ENCODE measurements at places on chromosomes 7 and 10.

DNA sequence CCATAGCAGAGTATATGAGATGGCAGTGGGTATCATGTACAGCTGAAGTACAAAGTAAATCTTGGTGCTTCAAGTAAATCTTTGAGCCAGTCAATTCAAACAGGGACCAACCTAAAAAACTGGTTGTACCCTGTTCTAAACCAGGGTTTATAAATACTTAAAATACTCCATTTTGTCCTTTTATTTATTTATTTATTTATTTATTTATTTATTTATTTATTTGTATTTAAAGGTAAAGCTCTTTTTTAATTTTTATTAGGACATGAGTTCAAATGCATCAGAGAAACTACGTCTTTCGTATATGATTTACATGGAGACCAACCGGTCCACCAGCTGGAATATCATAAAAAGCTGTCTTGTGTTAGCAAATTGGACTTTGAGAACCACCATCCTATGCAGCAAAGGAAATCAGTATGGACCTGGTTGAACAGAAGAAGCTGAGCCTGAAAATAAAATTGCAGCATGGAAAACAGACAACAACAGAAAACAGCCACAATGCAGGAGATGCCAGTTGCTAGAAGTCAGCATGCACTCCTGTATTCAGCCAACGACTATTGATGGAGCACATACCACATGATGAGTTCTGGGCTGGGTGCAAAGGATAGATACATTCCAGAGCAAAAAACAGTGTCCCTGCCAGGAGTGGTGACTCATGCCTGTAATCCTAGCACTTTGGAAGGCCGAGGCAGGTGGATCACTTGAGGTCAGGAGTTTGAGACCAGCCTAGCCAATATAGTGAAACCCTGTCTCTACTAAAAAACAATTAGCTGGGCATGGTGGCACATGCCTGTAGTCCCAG is 60.0 kb downstream of the PLXNA4 start:
- no peak for DNase-seq

GRCh38 chr10:17435187-17435586 is 19.2 kb downstream of the ST8SIA6 start:
- DNase-seq, result no peak

- peak; percentile 41 for DNase-seq
These were observed 593 bp upstream of the CUX1 start for GRCh38 chr7:101816595-101817470.

DNA sequence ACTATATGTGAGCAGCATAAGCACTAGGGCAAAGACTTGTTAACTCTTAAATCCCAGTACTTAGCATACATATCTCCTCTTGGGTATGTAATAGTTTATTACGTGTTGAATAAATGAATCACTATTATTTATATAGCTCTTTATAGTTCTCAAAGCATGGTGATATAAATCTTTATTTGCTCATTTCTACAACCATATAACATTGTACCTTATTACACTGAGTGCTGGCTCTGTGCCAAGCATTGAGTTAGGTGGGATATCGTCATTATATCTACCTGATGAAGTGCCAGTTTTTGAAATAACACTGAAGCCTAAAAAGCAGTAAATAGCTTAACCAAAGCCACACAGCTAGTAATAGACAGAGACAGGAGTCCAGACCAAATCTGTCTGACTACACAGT is 27.9 kb downstream of the AHR start:
- no peak for DNase-seq

DNA sequence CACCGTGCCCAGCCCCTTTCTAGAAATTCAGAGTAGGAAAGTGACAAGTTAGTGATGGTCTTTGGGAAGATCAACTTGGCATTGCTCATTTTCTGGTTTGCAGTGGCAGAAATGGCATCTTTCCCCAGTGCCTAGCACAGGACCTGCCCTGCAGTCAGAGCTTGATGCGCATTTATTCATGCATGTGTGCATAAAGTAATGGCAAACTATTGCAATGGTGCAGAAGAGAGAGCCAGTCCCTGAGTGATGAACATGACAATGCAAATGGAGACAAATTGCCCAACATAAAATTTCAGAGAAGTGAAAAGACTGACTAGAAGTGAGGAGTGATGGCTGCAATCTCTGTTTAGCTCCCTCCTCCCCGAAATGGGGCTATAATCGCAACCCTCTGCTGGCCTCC is 268.2 kb downstream of the CCSER2 start:
- no peak for DNase-seq

GRCh38 chr7:66627151-66627681 is 1.5 kb upstream of the KCTD7 start:
- no peak for DNase-seq

DNA sequence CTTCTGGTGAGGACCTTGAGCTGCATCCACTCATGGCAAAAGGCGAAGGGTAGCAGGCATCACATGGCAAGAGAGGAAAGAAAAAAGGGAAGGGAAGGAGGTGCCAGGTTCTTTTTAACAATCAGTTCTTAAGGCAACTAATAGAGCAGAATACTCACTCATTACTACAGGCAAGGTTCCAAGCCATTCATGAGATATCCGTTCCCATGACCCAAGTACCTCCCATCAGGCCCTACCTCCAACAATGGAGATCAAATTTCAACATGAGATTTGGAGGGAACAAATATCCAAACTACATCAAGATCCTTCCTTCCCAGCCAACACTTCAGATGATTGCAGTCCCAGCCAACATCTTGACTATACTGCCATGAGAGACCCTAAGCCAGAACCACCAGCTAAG is 38.9 kb upstream of the YAE1 start:
- no peak for DNase-seq

- no peak for DNase-seq
These were observed 25.2 kb downstream of the IQCE start for GRCh38 chr7:2583798-2584580.

- DNase-seq, result no peak
These were observed 35.3 kb upstream of the IFRD1 start for GRCh38 chr7:112414855-112415490.

DNA sequence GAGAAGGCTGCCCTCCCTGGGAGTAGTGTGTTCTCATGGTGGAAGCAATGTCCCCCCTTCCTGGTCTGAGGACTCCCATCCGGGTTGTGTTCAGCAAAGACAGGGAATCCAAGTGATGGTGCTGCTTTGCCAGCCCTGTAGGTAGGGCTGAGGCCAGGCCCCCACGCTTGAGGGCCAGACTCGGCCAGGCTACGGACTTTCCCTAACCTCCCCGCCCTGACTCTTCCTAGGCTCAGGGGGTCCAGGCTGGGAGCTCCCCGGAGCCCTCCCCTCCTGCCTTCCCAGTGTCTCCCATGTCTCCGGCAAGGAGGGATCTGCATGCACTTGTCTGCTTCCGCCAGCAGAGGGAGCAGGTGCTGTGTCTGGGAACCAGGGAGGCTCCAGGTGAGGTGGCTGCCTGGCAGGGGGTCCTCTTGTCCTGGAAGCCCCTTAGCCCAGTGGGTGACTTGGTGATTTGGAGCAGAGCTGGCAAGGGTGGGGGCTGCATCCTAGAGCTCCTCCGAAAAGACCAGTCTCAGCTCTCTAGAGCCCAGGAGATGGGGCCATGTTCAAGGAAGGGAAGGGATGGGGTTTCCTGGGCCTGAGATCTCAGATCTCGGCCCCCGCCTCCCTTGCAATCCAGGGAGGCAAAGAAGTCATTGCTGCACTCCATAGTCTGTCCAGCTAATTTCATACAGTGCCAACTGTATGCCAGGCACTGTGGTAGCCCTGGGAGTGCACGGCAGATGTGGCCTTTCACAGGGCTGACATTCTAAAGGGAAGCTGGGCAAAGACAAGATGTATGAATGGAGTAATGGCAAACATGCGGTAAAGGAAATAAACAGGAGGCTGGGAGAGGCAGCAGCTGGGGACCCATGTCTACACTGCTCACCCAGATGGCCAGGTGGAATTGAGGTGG is 20.3 kb upstream of the SFRP5 start:
- peak; percentile 65 for DNase-seq

DNA sequence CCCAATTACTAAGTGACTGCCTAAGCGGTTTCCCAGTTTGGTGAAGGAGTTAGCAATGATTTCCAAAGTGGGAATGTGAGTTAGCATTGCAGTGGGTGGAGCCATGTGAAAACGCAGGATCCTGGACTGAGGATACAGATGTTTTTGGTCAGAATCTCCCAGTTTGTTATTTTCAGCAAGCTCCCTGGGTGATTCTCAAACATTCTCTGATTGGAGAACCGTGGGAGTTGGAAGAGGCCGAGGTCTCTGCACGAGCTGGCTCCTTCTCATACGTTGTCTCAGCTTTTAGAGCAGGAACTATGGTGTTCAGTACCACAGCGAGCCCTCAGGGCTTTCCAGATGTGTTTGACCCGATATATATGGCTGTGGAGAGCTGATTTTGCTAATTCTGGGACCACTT is 396.5 kb upstream of the NPVF start:
- DNase-seq, result no peak

DNA sequence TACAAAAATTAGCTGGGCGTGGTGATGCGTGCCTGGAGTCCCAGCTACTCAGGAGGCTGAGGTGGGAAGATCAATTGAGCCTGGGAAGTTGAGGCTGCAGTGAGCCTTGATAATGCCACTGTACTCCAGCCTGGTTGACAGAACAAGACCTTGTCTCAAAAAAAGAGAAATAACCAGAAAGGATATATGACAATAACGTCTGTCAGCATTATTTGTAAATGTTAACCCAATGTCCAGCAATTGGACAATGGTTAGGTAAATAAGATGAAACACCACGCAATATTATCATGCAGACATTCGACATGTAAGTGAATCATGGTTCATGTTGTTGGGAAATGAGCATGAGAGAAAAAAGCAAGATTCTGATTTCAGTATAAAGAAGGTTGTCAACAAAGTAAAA is 44.6 kb upstream of the SEPHS1 start:
- no peak for DNase-seq

- no peak for DNase-seq
These were observed 786.1 kb downstream of the CNTNAP2 start for GRCh38 chr7:146902728-146903127.

- DNase-seq, result no peak
These were observed 265.2 kb upstream of the CSTF2T start for GRCh38 chr10:51964630-51965029.

- DNase-seq, result no peak
These were observed 47.2 kb downstream of the PYROXD2 start for GRCh38 chr10:98367604-98368451.

DNA sequence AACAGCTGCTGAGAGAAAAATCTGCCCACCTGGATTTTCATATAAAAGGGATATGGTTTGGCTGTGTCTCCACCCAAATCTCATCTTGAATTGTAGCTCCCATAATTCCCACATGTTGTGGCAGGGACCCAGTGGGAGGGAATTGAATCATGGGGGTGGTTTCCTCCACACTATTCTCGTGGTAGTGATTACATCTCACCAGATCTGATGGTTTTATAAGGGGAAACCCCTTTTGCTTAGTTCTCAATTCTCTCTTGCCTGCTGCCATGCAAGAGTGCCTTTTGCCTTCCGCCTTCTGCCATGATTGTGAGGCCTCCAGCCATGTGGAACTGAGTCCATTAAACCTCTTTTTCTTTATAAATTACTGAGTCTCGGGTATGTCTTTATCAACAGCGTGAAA is 20.8 kb upstream of the MKI67 start:
- no peak for DNase-seq

DNA sequence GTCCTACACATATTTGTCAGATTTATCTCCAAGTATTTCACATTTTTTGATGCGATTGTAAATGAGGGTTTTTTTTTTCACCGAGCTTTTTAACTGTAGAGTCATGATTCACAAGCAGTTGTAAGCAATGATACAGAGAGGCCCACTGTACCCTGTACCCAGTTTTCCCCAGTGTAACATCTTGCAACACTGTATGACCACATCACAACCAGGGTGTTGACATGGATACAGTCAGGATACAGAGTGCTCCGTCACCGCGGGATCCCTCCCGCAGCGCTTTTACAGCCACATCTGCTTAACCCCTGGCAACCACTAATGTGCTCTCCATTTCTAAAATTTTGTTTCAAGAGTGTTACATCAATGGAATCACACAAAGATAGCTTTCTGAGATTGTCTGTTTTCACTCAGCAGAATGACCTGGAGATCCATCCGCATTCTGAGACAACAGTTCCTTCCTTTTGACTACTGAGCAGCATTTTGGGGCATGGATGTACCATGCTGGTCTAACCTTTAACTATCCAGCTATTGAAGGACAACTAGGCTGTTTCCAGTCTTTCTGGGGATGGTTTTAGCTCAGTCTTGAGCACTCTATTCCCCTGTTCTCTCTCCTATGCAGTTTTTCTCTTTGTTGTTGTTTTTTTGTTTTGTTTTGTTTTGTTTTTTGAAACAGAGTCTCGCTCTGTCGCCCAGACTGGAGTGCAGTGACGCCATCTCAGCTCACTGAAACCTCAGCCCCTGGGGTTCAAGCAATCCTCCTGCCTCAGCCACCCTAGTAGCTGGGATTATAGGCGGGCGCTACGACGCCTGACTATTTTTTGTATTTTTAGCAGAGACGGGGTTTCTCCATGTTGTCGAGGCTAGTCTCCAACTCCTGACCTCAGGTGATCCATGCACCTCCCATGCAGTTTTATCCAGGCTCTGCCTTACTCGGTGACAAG is 25.9 kb downstream of the GPRIN2 start:
- no peak for DNase-seq

- DNase-seq, result no peak
These were observed 15.2 kb upstream of the LBX1 start for GRCh38 chr10:101244321-101245050.

DNA sequence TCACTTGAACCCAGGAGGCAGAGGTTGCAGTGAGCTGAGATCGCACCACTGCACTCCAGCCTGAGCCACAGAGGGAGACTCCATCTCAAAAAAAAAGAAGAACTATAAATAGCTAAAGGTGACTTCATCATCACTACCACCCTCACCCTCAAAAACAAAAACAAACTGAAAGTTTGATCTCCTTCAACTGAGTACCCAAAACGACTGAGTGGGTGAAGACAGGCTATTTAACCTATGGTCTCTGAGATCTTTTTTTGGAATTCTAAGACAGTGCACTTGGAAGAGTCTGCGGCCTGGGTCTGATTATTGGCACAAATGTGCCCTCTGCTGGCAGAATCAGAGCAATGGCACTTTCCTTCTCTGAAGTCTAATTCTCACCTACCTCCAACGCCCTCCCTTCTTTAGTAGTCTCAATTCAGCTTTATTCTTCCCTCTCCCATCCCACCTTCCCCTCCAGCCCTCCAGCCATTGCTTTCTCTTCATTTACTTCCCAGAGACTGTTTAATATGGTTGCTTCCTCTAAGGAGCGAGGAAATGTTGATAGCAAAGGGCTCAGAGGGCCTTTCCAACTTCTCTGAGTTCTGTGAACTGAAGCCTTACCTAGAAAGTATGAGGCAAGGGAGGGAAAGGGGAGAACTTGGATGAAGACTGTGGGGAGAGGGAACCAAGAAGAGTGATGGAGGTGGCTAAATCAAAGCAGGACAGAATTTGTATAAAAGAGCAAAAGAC is 2.9 kb upstream of the MYOZ1 start:
- peak; percentile 48 for DNase-seq

GRCh38 chr7:143308632-143309031 is 7.3 kb upstream of the CLCN1 start:
- DNase-seq, result no peak

All from stimulated activated naive CD8-positive, alpha-beta T cell treated with anti-CD3 and anti-CD28 coated beads, Interleukin-15, amount 100 ng/mL, for 72 hours (primary cell).